ENCODE measurements at places on chromosomes 4 and X.

- peak; percentile 65 for DNase-seq
Observed at GRCh38 chr4:60805500-60806313, 394.4 kb upstream of the ADGRL3 start.

DNA sequence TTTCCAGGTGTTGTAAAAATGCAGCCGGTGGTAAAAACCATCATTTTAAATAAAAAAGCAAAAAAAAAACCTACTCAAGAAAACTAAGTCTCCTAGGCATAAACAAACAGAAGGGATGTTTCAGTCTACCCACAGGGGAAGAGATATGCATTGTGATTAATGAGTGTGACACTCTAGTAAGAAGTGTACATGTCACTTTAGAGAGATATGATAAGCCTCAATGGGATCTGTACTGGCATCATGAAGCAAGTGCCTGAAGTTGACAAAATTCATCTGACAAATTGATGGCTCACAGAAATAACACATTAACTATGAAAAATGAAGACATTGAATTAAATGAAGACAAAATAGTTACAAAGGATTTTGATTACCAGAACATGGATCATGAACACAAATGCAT, 162.7 kb downstream of the NPFFR2 start:
- DNase-seq = no peak

DNA sequence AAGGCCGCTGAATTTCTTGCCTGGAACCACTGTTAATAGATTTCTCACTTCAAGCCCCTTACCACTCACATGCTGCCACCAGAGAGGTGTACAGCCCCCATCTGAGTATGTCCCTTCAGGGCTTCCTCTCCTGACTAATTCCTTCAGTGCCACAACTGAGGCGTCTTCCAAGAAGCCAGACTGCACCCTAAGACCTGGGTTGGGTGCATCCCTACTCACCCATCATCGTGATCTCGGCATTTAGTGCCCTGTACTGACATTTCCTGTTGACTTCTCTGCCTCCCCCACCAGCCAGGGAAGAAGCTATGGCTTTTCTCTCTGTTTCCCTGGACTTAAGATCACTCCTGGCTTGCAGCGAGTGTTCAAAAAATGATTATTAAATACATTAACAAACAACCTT, 40.4 kb upstream of the MAP3K15 start:
- DNase-seq = no peak

DNA sequence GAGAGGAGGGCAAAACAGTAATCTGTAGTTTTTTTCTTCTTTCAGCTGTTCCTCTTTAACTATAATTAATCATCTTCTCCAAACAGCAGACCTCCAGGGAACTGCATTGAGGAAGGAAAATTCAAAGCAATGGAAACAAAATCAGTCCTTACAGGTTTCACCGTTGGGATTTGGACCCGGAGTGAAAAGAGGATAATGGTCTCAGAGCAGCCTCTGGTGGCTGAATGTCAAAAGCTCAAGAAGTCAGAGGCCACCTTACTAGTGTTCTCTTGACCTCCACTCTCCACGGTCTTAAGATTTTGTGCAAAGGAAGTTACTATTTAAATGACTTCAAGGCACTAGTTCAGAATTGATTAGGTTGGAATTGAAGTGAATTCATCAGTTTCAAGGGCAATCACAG, 16.0 kb upstream of the MID1 start:
- peak; percentile 71 for DNase-seq

DNA sequence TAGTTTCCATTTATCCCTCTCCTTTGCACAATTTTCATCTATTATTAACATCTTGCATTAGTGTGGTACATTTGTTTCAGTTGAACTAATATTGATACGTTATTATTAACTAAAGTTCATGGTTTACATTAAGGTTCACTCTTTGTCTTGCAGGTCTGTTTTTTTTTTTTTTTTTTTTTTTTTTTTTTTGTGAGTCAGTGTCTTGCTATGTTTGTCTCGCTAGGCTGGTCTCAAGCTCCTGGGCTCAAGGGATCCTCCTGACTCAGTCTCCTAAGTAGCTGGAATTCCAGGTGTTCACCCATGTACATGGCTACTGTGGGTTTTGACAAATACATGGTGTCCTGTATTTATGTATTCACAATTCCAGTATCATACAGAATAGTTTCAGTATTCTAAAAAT, 6.8 kb downstream of the TBC1D19 start:
- peak; percentile 18 for DNase-seq

GRCh38 chrX:15939737-15940136, 85.1 kb upstream of the AP1S2 start:
- DNase-seq = no peak

DNA sequence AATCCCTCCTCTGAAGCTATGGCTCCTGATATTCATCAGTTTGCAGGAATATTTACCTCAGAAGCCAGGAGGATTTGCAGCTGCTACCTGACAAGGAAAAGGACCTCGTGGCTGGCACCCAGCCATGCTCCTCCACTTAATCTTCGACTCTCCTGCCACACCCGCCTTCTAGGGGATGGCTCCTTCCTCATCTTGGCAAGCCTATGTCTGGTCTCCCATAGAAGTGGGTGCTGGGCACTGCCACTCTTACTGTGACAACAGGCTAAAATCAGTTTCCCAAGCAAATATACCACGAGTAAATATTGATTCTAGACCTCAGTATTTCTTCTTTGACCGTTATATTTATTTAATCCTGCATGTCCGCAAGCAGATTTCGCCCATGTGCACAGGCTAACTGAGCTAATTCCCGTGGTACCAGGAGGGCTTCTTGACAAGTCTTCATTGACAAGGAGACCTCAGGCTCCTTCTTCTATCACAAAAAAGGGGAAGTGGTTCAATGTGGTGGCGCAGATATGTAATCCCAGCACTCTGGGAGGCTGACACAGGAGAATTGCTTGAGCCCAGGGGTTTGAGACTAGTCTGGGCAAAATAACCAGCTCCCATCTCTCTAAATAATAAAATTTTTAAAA, 52.6 kb upstream of the DCTD start:
- DNase-seq = no peak

GRCh38 chr4:48665555-48666186, 114.4 kb downstream of the FRYL start:
- no peak for DNase-seq

DNA sequence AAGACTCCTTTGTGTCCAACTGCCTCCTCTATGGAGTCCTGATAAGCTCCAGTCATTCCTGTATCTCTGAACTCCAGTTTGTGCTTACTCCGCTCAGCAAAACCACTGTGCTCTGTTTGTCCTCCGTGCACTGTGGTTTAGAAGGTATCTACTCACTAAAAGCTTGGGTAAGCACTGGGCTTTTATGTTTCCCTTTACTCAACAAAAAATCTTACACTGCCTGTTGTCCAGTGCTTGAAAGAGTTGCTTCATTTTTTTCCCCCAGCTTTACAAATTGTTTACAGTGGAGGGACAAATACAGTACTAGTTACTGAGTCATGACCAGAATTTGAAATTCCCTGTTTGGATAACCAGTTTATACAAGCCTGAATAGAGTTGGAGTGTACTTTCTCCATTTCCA, 545.3 kb upstream of the FAT1 start:
- DNase-seq = no peak

DNA sequence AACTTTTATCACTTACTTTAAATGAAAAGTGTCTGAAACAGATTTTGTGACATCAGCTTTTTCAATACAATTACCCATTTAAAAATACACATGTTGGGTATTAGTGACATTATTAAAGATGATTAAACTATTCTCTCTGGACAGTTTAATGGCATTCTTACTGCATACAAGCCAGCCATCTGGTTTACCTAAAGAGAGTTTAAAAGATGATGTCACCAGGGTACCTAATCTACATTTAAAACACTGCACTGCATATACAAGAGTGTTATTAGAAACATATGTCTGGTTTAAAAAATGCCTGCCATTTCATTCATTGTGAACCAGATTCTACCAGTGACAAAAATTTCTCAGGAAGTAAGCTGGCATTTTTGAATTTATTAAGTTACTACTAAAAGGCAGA, 919.1 kb downstream of the ADGRL3 start:
- DNase-seq = no peak

DNA sequence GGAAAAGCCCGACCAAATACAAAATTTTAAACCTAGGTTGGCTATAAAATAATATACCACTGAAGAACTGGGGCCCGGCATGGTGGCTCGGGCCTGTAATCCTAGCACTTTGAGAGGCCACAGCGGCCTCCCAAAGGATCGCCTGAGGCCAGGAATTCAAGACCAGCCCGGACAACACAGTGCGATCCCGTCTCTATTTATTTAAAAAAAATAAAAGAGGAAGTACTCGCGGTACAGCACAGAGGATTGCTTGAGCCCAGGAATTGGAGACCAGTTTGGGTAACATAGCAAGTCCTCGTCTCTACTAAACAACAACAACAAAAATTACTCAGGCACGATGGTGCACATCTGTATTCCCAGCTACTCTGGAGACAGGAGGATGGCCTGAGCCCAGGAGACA, 44.8 kb upstream of the CDKN2AIP start:
- no peak for DNase-seq

GRCh38 chr4:14906805-14907204, 95.5 kb upstream of the CPEB2 start:
- no peak for DNase-seq

GRCh38 chr4:12200226-12200625, 771.5 kb upstream of the HS3ST1 start:
- no peak for DNase-seq

DNA sequence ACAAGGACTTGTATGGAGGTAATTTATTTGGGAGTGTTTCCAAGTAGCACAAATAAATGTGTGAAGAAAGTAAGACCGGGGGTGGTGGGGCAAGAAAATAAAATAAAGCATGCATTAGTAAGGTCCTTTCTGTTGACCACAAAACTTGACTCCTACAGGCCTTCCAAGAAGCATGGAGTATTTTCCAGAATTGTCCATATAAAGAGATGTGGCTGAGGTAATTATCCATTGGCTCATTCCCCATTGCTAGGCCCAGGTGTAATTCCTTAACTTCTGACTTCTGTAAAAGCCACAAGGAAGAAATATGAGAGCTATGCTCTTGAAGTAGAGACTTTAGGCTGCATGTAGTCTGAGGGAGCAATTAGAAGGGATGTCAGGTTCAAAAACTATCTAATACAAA, 430.5 kb upstream of the PABPC4L start:
- DNase-seq = no peak

DNA sequence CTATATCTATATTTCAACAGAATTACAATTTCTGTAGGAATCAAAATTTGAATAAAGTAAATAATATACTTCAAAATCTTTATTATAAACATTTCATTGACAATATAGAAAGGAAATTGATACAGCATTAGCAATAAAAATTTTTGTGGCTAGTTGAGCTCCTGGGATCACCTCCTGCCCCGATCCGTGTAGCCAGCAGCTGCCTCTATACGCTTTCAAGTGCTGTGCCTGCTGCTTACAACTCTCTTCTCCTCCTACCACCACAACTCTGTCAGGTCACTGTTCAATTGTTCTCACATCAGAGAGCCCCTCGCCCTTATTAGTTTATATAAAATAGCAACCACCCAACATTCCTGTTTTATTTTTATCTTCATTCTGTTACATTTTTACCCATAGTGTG, 27.6 kb downstream of the INPP4B start:
- no peak for DNase-seq

GRCh38 chrX:110053453-110053852, 50.5 kb downstream of the TMEM164 start:
- DNase-seq = no peak

Measured in mesendoderm (in vitro differentiated cells).